ENCODE measurements at places on chromosomes 1 and 21.

DNA sequence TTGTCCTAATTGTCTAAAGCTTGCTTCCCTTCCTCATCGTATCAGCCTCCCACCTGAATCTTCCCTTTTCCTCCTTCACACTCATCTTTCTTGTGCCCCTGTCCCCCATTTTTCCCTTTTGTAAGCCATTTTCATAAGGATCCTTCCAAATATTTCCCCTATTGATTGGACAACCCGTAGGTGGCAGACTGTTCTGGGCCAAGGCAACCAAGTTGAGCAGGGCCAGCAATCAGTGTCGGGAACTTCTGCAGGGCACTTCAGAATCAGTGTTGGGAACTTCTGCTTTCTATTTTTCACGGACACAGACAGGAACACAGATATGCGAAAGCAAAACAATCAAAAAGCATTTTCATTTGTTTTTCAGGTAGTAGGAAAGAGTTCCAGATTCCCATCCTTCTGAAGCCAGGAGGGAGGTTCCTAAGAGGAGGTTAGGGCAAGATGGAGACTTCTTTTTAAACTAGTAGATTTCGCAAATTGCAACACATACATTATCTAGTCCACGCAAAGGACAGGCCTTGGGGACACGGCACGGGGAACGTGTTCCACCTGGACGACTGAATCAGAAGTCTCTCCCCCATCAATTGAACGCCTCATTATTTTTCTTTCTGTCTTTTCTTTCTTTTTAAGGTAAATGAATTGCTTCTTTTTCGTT, 691 bp upstream of the MPZL1 start:
- DNase-seq = peak; percentile 73

DNA sequence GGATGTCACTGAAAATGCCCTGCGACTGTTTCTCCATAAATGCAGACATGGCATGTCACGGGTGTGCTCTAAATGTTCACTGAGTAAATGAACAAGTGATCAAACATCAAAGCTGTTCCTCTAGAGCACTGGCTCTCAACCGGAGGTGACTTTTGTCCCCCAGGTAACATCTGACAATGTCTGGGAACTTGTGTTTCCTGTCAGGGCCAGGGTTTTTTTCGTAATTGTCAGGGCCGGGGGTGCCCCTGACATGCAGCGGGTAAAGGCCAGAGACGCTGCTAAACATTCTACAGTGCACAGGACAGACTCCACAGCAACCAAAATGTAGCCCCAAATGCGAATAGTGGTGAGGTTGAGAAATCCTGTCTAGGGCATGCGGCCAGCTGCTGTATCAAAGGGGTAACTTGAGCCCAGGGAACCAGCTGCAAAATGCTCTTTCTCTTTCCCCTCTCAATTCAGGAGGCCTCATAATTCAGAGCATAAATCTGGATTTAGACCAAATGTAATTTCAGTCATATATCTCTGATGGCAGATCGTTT, 2.0 kb downstream of the ALDH4A1 start:
- DNase-seq = no peak

- DNase-seq = no peak
Measured at GRCh38 chr21:41762753-41763152, 4.1 kb downstream of the RIPK4 start.

GRCh38 chr1:145995964-145996432, 381 bp downstream of the TXNIP start:
- no peak for DNase-seq

- DNase-seq = no peak
Measured at GRCh38 chr1:223224465-223224864, 81.4 kb upstream of the TLR5 start.

GRCh38 chr1:212212906-212213305, 72.3 kb upstream of the PPP2R5A start:
- no peak for DNase-seq

DNA sequence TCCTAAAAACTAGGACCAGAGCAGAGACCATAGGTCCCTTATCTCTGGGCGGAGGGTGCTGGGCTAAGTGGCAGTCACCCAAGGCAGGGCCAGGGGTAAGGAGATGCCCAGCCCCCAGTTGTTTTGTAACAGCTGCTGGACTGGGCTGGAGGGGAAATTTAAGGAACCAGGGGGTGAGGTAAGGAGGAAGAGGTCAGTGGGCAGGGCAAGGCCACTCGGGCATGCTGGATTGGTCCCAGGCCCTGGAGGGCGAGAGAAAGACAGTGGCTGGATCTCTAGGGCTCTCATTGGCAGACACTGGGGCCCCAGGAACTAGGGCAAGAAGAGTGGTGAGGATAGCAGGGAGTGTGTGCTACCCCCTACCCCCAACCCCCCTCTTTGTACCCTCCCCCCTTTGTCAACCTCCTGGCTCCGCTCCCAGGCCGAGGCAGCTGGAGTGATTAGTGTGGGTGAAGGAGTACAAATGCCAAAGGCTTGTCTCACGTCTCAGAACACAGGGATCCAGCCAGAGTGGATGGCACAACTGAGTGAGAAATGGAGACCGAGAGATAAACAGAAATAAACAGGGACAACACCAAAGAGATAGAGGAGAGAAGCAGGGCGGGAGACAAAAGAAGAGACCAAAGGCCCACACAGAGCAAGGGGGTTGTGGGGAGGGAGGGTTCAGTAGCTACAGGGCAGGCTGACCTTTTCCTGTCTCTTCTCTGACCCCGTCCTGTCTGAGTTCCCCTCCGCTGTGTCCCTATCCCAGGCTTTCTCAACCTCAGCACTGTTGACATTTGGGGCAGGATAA, 20.5 kb upstream of the THRAP3 start:
- peak; percentile 62 for DNase-seq

- no peak for DNase-seq
Measured at GRCh38 chr1:204464187-204464631, 30.4 kb downstream of the PIK3C2B start.

GRCh38 chr1:147580609-147581385, 39.5 kb downstream of the BCL9 start:
- DNase-seq = no peak

- no peak for DNase-seq
Measured at GRCh38 chr1:118944133-118944532, 44.0 kb downstream of the TBX15 start.

DNA sequence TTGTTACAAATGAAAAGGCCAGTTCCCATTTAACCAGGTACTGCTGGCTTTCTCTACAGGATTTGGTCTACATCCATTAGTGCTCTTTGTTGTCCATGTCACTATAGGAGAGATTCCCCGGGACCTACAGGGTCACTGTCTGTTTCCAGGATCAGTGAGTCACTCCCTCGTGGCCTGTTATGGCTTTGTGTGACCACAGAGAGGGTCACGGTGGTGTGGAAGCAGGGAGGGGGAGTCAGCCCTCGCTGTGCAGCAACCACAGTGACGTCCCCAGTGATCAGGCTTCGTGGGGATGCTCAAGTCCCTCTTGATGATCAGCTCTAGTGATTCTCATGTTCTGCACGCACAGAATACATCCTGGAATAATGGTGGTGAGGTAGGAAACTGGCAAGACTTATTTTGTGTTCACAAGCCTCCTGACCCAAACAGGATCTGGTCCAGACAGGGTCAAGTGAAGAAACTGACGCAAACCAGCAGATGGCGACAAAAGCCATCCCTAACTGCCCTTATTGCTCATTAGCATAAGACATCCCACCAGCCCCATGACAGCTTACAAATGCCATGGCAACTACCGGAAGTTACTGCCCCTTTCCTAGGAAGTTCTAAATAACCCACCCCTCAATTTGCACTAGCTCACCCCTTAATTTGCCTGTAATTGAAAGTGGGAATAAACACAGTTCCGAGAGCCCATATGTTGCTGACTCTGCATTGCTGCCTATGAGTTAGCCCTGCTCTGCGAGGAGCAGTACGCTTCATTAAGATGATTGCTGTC, 98.5 kb downstream of the DISC1 start:
- peak; percentile 39 for DNase-seq

GRCh38 chr1:151418081-151418480, 18.7 kb downstream of the PSMB4 start:
- DNase-seq = no peak

- DNase-seq = no peak
Measured at GRCh38 chr1:57407928-57408327, 15.9 kb downstream of the DAB1 start.
